ENCODE measurements at places on chromosomes 3 and 15.
A peak's percentile ranks its signal among the peaks of the same experiment; 100 is the strongest.

DNA sequence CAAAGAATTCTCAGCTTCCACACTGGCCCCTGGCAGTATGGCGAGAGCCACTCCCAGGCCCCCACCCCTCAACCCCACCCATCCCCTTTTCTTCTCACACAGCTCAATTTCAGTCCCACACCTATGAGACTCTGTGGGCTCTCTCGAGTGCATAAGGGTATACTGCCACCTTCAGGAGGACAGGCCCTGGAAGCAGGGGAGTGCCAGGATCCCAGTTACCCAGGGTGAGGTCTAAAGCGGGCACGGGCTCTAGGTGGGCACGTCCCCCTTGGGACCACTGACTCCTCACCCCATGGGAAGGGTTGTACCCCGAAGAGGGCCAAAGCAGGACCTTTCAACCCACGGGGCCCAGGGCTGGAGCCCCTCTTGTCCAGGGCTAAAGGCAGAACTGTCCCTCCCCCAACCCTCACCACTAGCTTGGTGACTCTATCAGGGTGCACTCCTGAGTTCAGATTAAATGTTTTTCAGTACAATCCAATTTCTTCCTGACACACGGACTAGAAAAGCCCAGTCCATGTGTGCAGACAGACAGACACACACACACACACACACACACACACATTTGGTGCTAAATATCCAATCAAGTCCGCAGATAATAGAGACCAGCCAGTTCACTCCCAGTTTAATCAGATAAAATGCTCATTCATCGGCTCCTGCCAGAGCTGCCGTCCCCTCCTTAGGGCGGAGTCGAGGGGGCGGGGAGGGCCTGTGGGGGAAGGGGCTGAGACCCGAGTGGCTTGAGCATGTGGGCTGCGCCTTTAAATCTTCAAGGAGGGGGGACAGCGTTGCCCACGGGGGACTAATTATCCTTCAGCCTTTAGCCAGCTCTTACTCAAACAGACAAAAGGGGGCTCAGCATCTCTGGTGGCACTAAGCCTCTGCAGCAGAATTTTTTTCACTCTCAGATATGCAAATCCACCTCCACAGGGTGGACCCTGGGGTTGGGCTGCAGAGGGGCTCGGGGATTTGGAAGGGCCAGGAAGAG is 59.3 kb downstream of the CYP11A1 start:
- peak; percentile 4 for DNase-seq

DNA sequence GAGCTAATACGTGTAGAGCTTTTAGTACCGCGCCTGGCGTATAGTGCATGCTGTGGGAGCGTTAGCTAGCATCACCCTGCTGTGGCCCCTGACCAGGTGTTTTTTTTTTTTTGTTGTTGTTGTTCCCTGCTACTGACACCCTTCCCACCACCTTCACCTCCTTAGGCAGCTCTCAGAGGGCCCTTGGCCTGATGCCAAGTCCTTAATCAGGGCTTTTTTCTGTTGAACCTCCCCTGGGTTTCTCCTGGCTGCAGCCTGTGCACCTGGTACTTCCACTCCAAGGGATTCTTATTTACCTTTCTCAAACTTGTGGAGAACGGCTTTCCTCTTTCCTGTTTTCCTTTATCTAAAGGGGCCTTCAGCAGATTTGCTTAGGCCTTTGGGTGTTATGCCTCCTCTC is 53.3 kb downstream of the SLC7A14 start:
- DNase-seq, result no peak

DNA sequence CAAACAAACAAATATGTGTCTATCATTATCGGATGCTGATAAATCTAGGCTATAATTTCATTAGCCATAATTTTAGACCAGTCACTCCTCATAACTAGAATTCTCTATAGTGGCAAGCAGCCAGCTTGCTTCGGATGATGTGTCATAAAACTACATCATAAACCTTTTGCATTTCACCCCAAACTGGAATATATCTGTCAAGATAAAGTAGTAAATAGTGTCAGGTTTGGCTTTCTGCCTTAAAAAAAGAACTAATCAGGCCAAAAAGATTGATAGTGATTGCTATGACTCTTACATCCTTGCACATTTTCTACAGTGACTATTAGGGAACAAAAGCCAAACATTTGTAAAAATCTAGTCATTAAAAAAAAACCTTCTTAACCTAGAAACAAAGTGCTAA is 51.0 kb downstream of the DPPA2 start:
- no peak for DNase-seq

GRCh38 chr3:19901918-19902317 is 32.1 kb downstream of the EFHB start:
- no peak for DNase-seq

DNA sequence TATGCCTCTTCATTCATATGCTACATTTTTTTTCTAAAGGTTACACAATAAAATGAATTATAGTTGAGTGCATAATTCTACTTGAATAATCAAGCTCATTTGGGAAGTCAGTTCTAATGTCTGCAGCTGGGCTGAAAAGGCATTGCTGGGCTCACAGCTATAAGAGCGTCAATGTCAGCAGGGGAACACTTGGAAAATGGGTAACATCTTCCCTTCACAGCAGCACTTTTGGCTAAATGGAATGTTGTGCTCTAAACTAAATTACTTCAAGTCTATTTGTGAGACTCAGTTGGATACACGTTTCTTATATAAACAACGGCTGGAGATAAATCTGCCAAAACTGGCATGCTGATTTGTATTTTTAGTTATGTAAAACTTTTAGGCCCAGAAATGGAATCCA is 357.8 kb downstream of the TBL1XR1 start:
- no peak for DNase-seq

GRCh38 chr3:58034738-58035523 is 26.7 kb downstream of the FLNB start:
- DNase-seq, result peak; percentile 39

- DNase-seq, result no peak
Measured at GRCh38 chr3:50166620-50167019, 11.5 kb downstream of the SEMA3F start.

GRCh38 chr3:197017003-197017402 is 12.6 kb downstream of the MELTF start:
- no peak for DNase-seq

GRCh38 chr3:27584874-27585273 is 100.7 kb upstream of the SLC4A7 start:
- no peak for DNase-seq

GRCh38 chr3:85838921-85839320 is 880.1 kb downstream of the CADM2 start:
- no peak for DNase-seq

GRCh38 chr15:54282228-54282836 is 304.1 kb downstream of the UNC13C start:
- no peak for DNase-seq

Measured in activated naive CD4-positive, alpha-beta T cell treated with Interleukin-2 at 50 U/mL for 16 hours (primary cell).